ENCODE measurements at places on chromosomes 2 and 18.

DNA sequence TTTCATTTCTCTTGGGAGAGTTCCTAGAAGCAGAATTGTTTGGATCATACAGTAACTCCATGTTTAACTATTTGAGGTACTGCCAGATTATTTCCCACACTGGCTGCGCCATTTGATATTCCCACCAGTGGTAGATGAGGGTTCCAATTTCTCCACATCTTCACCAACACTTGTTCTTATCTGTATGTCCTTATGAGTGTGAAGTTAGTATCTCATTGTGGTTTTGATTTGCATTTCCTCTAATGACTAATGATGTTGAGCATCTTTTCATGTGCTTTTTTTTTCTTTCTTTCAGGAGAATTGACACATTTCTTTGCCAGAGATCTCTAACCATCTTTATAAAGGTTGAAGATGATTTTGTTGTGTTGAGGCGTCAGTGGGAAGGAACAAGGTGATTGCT lies 4.1 kb upstream of the MGAT5 start:
- no peak for DNase-seq

GRCh38 chr2:212766921-212767320 lies 228.3 kb upstream of the ERBB4 start:
- no peak for DNase-seq

DNA sequence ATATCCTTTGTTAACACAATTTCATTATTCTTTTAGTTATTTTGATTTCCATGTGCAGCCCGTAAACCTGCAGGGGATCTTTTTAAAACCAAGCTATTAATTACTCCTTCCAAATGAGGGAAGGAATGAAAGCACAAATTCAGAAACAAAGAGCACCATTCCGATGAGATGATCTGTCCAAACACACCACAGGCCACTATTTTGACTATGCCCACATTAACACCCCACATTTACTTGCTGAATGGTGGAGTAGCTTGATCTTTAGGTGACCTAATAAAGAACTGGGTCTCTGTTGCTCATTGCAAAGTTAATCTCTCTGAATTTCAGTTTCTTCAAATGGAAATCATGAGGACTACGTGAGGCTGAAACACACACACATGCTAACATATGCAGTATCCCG lies 218.0 kb downstream of the IRS1 start:
- no peak for DNase-seq

DNA sequence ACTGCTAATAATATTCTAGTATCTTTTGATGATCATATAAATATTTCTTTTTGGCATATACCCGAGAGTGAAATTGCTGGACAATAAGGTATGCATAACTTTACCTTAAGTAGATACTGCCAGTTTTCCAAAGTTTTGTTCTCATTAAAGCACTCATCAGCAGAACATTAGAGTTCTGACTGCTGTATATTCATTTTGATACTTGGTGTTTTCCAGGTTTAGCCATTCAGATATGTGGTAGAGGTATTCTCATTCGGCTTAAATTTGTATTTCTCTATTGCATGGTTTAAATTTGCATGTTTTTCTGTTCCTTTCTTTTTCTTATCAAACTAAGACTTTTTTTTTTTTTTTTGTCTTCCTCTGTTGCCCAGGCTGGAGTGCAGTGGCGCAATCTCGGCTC lies 18.2 kb downstream of the CYBRD1 start:
- no peak for DNase-seq

DNA sequence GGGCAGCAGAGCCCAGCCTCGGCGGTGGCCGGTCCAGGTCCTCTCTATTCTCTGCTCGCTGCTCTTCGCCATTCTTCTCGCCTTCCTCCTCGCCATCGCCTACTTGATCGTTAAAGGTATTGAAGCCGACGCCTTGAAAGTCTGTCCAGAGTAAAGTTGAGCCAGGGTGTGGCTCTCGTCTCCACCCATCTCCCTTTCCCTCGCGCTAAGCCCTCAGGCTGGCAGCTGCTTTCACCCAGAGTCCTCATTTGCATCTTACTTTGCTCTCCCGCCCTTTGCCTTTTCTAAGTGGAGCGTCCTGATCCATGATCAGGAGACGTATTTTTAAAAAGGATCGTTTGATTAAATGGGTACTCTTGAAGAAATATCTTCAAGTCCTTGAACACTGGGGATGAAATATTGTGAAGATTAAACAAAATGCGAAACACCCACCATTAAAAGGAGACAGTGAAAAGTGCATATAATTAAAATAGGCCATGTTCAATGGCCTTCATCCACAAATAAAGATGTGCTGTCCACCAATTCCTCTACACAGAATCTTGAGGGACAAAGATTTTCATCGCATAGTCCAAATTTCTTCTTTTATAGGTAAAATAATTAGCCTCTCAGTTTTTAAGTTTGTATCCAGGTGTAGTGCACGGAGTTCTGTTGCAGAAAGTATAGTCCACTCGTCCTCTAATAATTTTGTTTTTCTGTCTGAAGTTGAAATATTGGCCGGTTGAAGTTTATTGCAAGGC lies 657 bp downstream of the ARL6IP6 start:
- DNase-seq, result no peak

DNA sequence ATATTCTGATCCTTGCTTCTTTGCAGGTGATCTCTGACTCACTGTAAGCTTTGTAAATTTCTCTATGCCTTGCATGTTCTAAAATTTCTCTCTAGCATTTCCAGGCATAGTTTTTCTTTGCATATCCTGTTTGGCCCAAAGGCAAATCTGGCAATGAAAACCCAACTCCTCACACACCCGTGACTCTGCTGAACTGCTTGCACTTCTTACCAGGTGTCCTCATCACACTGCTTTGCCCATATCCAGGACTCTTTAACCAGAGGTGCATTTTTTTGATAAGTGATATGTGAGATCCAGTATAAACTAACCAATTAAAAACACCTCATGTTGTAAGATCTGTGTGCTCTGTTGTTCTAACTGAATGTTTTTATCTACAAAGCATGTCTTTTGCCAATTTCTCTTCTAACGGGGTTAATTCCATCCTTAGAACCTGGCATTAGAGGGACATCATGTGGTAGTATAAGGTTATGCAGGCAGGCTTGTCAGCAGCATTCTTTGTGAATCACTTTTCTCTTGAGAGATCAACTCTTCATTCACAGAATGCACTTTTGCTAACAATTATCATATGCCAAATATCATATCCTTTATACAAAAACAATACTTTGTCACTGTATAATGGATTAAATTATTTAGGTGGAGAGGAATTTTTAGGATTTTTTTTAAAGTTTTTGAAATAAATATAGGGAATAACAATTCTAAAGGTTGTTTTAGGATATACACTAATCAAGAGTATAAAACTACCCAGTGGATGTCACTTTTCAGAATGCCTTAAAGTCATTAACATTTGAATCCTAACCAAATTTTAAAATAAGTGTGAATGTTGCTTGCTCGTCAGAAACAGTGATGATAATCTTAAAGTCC lies 20.8 kb upstream of the TMX3 start:
- DNase-seq, result no peak

DNA sequence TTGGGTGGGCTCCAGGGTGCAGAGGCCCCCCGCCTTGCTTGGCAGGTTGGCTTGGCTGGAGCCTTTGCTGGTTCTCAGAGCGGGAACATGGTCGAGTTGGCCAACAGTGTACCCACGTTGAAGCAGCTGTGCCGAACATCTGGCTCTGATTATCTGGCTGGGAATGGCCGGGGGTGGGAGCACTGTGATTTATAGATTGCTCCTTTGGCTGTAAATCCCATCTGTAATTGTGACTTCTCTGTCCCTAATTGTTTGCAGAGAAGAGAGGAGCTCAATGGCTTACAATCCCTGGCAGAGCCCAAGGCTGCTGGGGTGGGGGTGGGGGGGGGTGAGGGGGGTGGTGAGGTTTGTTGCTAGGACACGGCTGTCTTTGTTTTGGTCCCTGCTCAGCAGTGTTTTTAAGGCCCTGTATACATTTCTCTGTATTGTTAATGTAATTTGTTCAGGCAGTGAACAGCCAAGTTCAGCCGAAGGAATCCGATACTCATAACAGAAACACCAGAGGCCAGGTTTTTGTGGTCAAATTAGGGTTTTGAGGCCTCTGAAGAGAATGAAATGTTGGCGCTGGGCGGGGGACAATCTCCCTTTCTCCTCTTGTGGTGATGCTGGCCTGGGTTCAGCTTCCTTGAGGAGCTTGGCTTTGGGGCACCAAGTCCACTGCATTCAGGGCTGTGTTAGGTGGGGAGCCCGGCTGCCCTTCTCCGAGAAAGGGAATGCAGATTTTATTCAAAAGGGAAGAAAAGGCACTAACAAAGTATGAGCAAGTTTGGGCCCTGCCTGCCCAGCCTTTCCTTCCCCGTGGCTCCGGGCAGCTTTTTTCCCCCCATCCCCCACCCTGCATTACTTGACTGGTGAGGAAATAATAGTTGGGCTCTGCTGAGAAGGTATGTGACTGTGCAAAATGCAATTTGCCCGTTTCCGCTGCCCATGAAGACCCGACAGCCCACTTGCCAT lies 82.5 kb downstream of the TCF7L1 start:
- DNase-seq, result no peak
